ENCODE measurements at places on chromosomes 5 and 9.

DNA sequence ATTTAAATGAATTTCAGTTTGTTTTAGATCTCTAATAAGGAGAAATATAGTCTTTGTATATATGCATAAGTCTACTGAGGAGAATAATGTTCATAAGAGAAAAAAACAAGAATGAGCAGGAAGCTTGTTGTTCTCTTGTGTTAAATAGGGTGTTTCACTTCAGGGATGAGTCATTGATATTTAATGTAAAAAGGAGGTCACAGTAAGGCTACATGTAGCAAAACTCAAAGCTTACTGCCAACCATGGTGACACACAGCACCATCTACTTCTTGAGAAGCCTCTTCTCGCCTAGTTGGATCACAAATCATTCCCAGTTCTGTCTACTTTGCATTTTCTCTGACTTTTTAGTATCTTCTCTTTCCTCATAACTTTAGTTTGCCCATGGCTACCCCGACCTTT is 1466.0 kb upstream of the C9orf72 start:
- DNase-seq = no peak

- DNase-seq = no peak
These were observed 27.2 kb downstream of the C9orf152 start for GRCh38 chr9:110180511-110181434.

GRCh38 chr5:146068206-146068605 is 37.2 kb downstream of the PLAC8L1 start:
- no peak for DNase-seq

DNA sequence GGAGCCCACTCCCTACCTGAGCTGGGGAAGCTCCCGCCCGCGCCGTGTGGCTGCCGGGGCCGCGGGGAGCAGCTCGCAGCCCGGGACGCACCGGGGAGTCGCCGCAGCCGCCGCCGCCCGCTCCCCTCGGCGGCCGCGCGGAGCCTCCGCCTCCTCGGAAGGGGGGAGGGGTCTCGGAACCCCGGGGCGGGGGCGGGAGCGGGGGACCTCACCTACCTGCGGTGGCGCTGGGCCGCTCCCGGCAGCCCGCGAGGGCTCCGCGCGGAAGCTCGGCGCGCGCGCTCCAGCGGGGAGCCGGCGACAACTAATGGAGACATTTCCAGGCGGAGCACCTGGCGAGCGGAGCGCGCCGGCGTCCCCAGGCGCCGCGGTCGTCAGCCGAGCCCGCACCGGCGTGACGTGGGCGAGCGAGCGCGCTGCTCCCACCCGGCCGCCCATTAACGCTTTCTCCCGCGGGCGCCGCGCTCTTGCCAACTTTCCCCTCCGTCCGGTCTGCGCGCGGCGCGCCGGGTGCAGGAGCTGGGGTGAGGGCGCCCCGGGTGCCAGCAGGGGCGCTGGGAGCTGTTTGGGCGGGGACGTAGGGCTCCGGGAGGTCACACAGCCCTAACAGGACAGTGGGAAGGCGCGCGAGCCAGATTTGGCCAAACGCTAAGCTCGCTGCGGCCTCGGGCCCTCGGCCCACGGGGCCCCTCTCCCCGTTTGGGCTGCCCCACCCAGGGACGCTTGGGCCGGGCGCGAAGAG is 4.3 kb upstream of the IRX4 start:
- DNase-seq = no peak

DNA sequence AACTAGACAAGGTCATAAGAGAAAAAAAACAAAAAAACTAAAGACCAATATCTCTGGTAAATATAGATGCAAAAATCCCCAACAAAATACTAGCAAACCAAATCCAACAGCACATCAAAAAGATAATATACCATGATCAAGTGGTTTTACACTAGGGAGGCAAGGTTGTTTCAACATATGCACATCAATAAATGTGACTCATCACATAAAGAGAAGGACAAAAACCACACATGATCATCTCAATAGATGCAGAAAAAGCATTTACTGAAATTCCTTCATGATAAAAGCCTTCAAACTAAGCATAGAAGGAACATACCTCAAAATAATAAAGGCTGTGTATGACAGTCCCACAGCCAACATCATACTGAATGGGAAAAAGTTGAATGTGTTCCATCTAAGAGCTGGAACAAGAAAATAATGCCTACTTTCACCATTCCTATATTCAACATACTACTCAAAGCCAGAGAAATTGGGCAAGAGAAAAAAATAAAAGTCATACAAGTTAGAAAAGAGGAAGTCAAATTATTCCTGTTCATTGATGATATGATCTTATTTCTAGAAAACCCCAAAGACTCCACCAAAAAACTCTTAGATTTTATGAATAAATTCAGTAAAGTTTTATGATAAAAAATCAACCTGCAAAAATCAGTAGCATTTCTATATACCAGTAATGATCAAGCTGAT is 72.2 kb upstream of the FAM169A start:
- no peak for DNase-seq
